Pulmonary artery endothelial cell (primary cell): ENCODE measurements at places on chromosomes 6 and 20. TPM values are rescaled to one million over a fixed set of nuclear protein-coding genes. Genes with fewer than 3 reads are reported as not detected.

SCUBE3 gene
- 0.26 and 0.53 TPM in 2 replicates for total RNA-seq

LIN28B gene
- not detected in 2 replicates for total RNA-seq

CALHM4 gene
- total RNA-seq, result 0.13 and 0.28 TPM in 2 replicates

PAK5 gene
- not detected in 2 replicates for total RNA-seq

TJAP1 gene
- total RNA-seq, result 8.9 and 9.2 TPM in 2 replicates

PSORS1C2 gene
- not detected in 2 replicates for total RNA-seq

KIFC1 gene
- 19.9 and 40.4 TPM in 2 replicates for total RNA-seq

PTGIS gene
- total RNA-seq, result 1.8 and 8.1 TPM in 2 replicates

HLA-DQB1 gene
- total RNA-seq, result not detected in 2 replicates

HTR1B gene
- total RNA-seq, result 49.1 and 64.4 TPM in 2 replicates

ULBP2 gene
- 5.8 and 10.8 TPM in 2 replicates for total RNA-seq

SGK2 gene
- 0.07 TPM in 1 of 2 replicates, not detected in the other for total RNA-seq

PLG gene
- total RNA-seq, result not detected in 2 replicates

HUS1B gene
- 0.71 and 0.73 TPM in 2 replicates for total RNA-seq

TTBK1 gene
- total RNA-seq, result under 0.01 and 0.07 TPM in 2 replicates

STAU1 gene
- 58.8 and 63.0 TPM in 2 replicates for total RNA-seq

TPD52L2 gene
- 139 and 153 TPM in 2 replicates for total RNA-seq

BMP7 gene
- total RNA-seq, result not detected in 2 replicates

MEP1A gene
- not detected in 2 replicates for total RNA-seq

PRDM1 gene
- 0.04 and 1.5 TPM in 2 replicates for total RNA-seq

RBM24 gene
- 0.74 and 2.5 TPM in 2 replicates for total RNA-seq

TMEM151B gene
- 0.07 and 0.11 TPM in 2 replicates for total RNA-seq

C4A gene
- total RNA-seq, result 0.46 and 1.3 TPM in 2 replicates

ZNF512B gene
- total RNA-seq, result 11.7 and 13.1 TPM in 2 replicates

PNPLA1 gene
- total RNA-seq, result not detected in 2 replicates

HLA-G gene
- not detected in 2 replicates for total RNA-seq

SMIM26 gene
- 40.9 and 114 TPM in 2 replicates for total RNA-seq

SPEF1 gene
- 0.13 TPM in 1 of 2 replicates, not detected in the other for total RNA-seq

TFAP2D gene
- total RNA-seq, result not detected in 2 replicates

NEURL2 gene
- total RNA-seq, result 2.2 and 2.7 TPM in 2 replicates

RNF39 gene
- not detected in 2 replicates for total RNA-seq

RWDD1 gene
- 24.7 and 25.9 TPM in 2 replicates for total RNA-seq

SPDEF gene
- 0.11 TPM in 1 of 2 replicates, not detected in the other for total RNA-seq

GJA10 gene
- not detected in 2 replicates for total RNA-seq

POU3F2 gene
- total RNA-seq, result not detected in 2 replicates

LRRC73 gene
- total RNA-seq, result 0.14 and 0.20 TPM in 2 replicates

CRISP3 gene
- total RNA-seq, result not detected in 2 replicates

PHACTR3 gene
- total RNA-seq, result not detected in 2 replicates

MYH7B gene
- total RNA-seq, result under 0.01 and 0.13 TPM in 2 replicates

DYNLT1 gene
- 97.8 and 129 TPM in 2 replicates for total RNA-seq

WFDC5 gene
- total RNA-seq, result not detected in 2 replicates

GSTA1 gene
- total RNA-seq, result not detected in 2 replicates

FOXA2 gene
- total RNA-seq, result not detected in 2 replicates

F13A1 gene
- total RNA-seq, result not detected in 2 replicates

TTLL9 gene
- 0.04 and 0.07 TPM in 2 replicates for total RNA-seq

C4B gene
- 0.66 and 1.0 TPM in 2 replicates for total RNA-seq

HCRTR2 gene
- not detected in 2 replicates for total RNA-seq

WFDC12 gene
- not detected in 2 replicates for total RNA-seq

SLC44A4 gene
- 0.07 TPM in 1 of 2 replicates, not detected in the other for total RNA-seq

RNGTT gene
- 14.8 and 23.3 TPM in 2 replicates for total RNA-seq

ARMH2 gene
- total RNA-seq, result not detected in 2 replicates

FAM209B gene
- not detected in 2 replicates for total RNA-seq

AGER gene
- total RNA-seq, result 0.26 and 0.53 TPM in 2 replicates

NRSN1 gene
- total RNA-seq, result not detected in 2 replicates

SLA2 gene
- total RNA-seq, result not detected in 2 replicates

PRDM13 gene
- not detected in 2 replicates for total RNA-seq

GRM1 gene
- total RNA-seq, result under 0.01 TPM in 2 replicates

TDRD6 gene
- 0.04 TPM in 1 of 2 replicates, not detected in the other for total RNA-seq

RAB44 gene
- not detected in 2 replicates for total RNA-seq

RAET1L gene
- total RNA-seq, result not detected in 2 replicates
